ENCODE measurements at places on chromosomes 4 and X. TPM values are rescaled to one million over a fixed set of nuclear protein-coding genes. Genes with fewer than 3 reads are reported as not detected.
A peak's percentile ranks its signal among the peaks of the same experiment; 100 is the strongest.

DNA sequence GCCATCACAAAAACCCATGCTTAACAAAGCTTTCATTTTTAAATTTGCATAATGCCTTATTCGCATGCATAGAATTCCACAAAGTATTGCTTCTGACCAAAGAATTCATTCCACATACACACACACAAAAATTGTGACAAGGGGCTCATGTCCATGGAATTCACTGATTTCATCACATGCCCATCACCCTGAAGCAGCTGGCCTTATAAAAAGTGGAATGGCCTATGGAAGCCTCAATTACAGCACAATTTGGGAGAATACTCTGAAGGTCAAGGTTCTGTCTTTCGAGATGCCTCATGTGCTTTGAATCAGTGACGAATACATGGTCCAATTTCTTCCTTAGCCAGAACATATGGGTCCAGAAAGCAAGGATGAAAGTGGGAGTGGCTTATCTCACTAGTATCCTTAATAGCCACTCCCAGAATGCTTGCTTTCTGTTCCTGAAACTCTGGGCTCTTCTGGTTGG lies 165.7 kb downstream of the KDR start:
- no peak overlapping the region for H3K27ac ChIP-seq
- H3K4me3 ChIP-seq: no peak overlapping the region
- H3K4me1 ChIP-seq: no peaks in the 10 kb centered on the region
- no peaks in the 10 kb centered on the region for H3K27me3 ChIP-seq

DNA sequence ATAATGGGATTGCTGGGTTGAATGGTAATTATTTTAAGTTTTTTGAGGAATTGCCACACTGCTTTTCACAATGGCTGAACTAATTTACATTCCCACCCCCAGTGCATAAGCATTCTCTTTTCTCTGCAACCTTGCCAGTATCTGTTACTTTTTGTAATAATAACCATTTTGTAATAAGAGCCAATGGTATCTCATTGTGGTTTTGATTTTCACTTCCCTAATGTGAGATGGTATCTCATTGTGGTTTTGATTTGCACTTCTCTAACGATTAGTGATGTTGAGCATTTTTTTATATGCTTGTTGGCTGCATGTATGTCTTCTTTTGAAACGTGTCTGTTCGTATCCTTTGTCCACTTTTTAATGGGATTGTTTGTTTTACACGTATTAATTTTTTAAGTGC lies 213.1 kb upstream of the HDX start:
- H3K36me3 ChIP-seq: no peaks in the 10 kb centered on the region
- DNase-seq: no peak
- H3K4me3 ChIP-seq: no peak overlapping the region
- H3K4me1 ChIP-seq: no peaks in the 10 kb centered on the region

DNA sequence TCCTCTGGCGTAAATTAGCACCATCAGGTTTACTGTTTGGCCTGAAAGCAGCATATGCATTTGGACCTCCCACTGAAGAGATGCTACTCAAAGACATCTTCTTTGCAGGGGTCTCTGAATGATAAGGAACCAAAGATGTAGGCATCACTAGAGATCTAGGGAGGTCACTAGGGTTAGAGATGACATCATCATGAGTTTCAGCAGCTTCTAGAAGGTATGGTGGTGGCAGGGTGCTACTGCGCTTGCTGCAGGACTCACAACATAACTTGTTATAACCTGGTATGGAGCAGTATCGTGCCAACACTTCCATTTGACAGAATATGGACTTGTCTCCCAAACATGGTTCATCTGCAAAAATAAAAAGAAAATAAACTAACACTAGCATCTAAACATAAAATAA lies 251.6 kb downstream of the NPFFR2 start:
- no peaks in the 10 kb centered on the region for H3K27me3 ChIP-seq
- H3K4me3 ChIP-seq: no peak overlapping the region
- H3K4me1 ChIP-seq: no peaks in the 10 kb centered on the region

GRCh38 chrX:130861462-130861861 lies 41.5 kb downstream of the ENOX2 start:
- H3K4me1 ChIP-seq: no peaks in the 10 kb centered on the region
- DNase-seq: no peak
- H3K36me3 ChIP-seq: no peaks in the 10 kb centered on the region
- no peak overlapping the region for H3K27ac ChIP-seq
- H3K27me3 ChIP-seq: no peaks in the 10 kb centered on the region

- no peak for DNase-seq
- no peak overlapping the region for H3K27ac ChIP-seq
- no peaks in the 10 kb centered on the region for H3K27me3 ChIP-seq
- no peaks in the 10 kb centered on the region for H3K4me1 ChIP-seq
- H3K36me3 ChIP-seq: peaks cover 4% of the 10 kb centered on the region
Observed at GRCh38 chr4:20618731-20619130, 81.5 kb upstream of the PACRGL start.

DNA sequence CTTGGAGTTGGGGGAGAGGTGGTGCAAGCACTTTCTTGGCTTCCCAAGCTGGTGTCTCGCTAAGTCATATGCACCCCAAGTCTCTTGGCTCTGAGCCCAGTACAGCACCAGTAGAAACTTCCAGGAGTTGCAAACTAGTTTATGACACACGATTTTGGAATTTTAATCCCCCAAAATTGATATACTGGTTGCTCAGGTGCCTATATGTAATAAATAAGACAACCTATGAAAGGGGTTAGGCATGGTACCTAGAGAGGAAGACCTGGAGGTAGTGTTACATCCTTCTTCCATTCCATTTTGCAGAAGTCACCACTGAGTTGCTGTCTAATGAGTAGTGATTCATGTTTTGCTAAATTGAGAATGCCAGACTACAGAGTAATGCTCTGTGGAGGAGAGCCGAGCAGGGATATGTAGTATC lies 4.3 kb upstream of the SLC4A4 start:
- H3K4me1 ChIP-seq: no peaks in the 10 kb centered on the region
- no peak overlapping the region for H3K4me3 ChIP-seq
- H3K36me3 ChIP-seq: no peaks in the 10 kb centered on the region
- no peak overlapping the region for H3K27ac ChIP-seq

- no peak overlapping the region for H3K27ac ChIP-seq
- H3K4me1 ChIP-seq: no peaks in the 10 kb centered on the region
- no peaks in the 10 kb centered on the region for H3K36me3 ChIP-seq
- no peak overlapping the region for H3K4me3 ChIP-seq
- no peak for DNase-seq
Observed at GRCh38 chr4:174681723-174682300, 147.2 kb downstream of the GLRA3 start.

- no peak overlapping the region for H3K4me3 ChIP-seq
- no peaks in the 10 kb centered on the region for H3K36me3 ChIP-seq
- no peak for DNase-seq
- H3K4me1 ChIP-seq: no peaks in the 10 kb centered on the region
Observed at GRCh38 chrX:57366430-57366829, 79.9 kb downstream of the FAAH2 start.

DNA sequence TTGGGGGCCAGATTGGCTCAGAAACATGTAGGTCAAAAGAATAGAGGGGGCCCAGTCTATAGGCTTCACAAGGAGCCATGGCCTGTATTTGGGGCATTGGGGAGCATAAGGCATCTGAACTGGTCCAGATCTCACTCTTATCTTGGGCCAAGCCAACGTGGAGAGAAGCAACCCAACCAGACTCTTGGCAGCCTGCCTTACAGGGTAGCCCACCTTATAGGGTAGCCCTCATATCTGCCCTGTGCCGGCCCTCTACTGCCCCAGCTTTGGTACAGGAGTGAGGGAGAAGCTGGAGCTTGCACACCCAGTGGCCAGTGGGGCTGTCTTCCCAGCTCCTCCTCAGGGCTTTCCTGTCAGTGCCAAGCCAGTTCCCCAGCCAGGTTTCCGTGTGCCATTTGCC lies 142.2 kb downstream of the AMMECR1 start:
- DNase-seq: no peak
- H3K4me3 ChIP-seq: no peak overlapping the region
- no peaks in the 10 kb centered on the region for H3K27me3 ChIP-seq
- no peak overlapping the region for H3K27ac ChIP-seq

DNA sequence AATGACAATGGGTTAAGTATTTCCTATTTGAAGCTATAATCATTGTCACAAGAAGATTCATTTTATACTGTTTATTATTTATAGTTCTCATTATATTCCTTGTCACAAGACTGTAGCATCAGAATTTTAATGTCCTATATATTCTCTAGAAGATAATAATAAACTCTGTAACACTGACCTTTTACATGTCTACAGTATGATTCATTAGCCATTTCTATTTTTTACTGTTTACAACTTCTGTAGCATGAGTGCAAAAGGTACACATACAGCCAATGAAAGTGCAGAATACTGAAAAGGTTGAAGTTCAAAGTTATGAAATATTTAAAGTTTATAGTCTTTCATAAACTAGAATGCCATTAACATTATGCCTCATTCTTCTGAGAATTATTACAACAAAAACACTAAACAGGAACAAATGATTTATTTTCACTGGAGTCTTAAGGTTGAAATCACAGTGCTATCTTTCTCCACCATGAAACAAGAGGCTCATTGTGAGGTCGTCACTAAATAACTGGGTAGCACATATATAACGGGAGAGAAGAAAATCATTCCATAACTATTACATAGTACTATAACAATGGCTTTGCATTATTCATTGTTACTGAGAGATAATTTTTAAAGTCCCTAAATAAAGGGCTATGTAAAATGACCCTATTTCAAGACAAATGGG lies 4.9 kb downstream of the PRR32 start:
- no peak for DNase-seq
- no peaks in the 10 kb centered on the region for H3K36me3 ChIP-seq
- no peak overlapping the region for H3K27ac ChIP-seq
- no peaks in the 10 kb centered on the region for H3K27me3 ChIP-seq

- no peak overlapping the region for H3K4me3 ChIP-seq
- H3K27ac ChIP-seq: peak overlapping the region; percentile 61
- DNase-seq: no peak
- H3K36me3 ChIP-seq: no peaks in the 10 kb centered on the region
- H3K4me1 ChIP-seq: peaks cover 3% of the 10 kb centered on the region
Observed at GRCh38 chrX:150704030-150704613, 10.9 kb downstream of the MTMR1 start.

- no peaks in the 10 kb centered on the region for H3K4me1 ChIP-seq
- no peaks in the 10 kb centered on the region for H3K36me3 ChIP-seq
- DNase-seq: peak; percentile 85
- H3K4me3 ChIP-seq: peak overlapping the region; percentile 63
- H3K27ac ChIP-seq: peak overlapping the region; percentile 47
- no peaks in the 10 kb centered on the region for H3K27me3 ChIP-seq
Observed at GRCh38 chrX:3815896-3816664, 102.6 kb upstream of the PRKX start.

The TBC1D9 gene
- total RNA-seq: 28.8 TPM

The CFAP47 gene
- 0.09 TPM for total RNA-seq

The XAGE2 gene
- total RNA-seq: not detected

The UGT2A2 gene
- total RNA-seq: not detected

The WNK3 gene
- total RNA-seq: 3.3 TPM

The SLC4A4 gene
- 3.7 TPM for total RNA-seq

The PLS3 gene
- 481 TPM for total RNA-seq

The DGAT2L6 gene
- not detected for total RNA-seq

The ADGRL3 gene
- total RNA-seq: 26.7 TPM

The FABP2 gene
- total RNA-seq: not detected

The PGAM4 gene
- not detected for total RNA-seq

The USP51 gene
- total RNA-seq: 1.4 TPM
